ENCODE measurements at places on chromosomes 4 and X. TPM values are rescaled to one million over a fixed set of nuclear protein-coding genes. Genes with fewer than 3 reads are reported as not detected.

The SLC16A2 gene
- total RNA-seq: not detected

- DNase-seq: no peak
- H3K36me3 ChIP-seq: peaks cover 3% of the 10 kb centered on the region
- no peaks in the 10 kb centered on the region for H3K27me3 ChIP-seq
- H3K27ac ChIP-seq: no peak overlapping the region
- H3K4me1 ChIP-seq: peaks cover 2% of the 10 kb centered on the region
- H3K4me3 ChIP-seq: no peak overlapping the region
Observed at GRCh38 chrX:110131031-110131430, 128.1 kb downstream of the TMEM164 start.

DNA sequence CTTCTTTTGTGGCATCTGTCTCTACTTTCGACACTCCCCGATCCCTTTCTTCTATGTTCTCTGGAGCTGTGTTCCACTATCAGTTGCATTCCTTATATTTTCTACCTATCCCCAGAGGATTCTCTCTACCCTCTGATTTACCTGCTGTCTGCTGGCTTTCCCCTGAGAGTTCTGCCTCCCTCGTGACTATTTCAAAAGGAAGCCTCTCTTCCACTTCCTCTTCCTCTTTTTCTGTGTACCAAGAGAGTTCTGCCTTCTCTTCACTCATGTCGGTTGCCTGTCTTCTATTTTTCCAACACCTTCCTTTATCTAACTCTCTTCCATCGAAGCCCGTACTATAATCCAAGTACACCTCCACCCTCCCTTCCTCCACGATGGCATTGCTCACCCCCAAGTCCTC, 631.7 kb downstream of the SMARCA1 start:
- H3K27ac ChIP-seq: no peak overlapping the region
- no peak for DNase-seq
- H3K36me3 ChIP-seq: no peaks in the 10 kb centered on the region

- H3K4me1 ChIP-seq: peaks cover 72% of the 10 kb centered on the region
- H3K27ac ChIP-seq: peak overlapping the region; percentile 51
- no peak for DNase-seq
- no peak overlapping the region for H3K4me3 ChIP-seq
- H3K36me3 ChIP-seq: peaks cover 75% of the 10 kb centered on the region
Observed at GRCh38 chr4:99857307-99857706, 36.9 kb downstream of the LAMTOR3 start.

The UGT2B17 gene
- not detected for total RNA-seq

DNA sequence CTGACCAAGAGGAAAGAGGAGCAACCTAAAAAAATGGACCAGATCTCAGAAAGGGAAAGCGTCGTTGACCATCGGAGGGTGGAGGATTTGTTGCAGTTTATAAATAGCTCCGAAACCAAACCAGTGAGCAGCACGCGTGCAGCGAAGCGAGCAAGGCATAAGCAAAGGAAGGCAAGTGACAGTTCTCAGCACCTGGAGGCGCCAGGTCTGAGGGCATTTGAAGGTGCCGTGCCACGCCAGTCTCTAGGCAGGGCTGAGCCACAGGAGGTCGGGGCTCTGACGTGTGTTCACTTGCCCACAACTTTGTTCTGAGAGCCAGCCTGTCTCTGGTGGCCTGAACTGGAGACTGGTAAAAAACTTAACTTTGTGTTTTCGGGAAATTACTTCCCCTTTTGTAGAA, 59.7 kb downstream of the TNIP2 start:
- H3K4me1 ChIP-seq: no peaks in the 10 kb centered on the region
- no peak for DNase-seq

- no peak overlapping the region for H3K4me3 ChIP-seq
- H3K27me3 ChIP-seq: no peaks in the 10 kb centered on the region
- no peaks in the 10 kb centered on the region for H3K36me3 ChIP-seq
- H3K27ac ChIP-seq: no peak overlapping the region
- no peak for DNase-seq
Observed at GRCh38 chrX:64456828-64457227, 61.6 kb upstream of the MTMR8 start.

DNA sequence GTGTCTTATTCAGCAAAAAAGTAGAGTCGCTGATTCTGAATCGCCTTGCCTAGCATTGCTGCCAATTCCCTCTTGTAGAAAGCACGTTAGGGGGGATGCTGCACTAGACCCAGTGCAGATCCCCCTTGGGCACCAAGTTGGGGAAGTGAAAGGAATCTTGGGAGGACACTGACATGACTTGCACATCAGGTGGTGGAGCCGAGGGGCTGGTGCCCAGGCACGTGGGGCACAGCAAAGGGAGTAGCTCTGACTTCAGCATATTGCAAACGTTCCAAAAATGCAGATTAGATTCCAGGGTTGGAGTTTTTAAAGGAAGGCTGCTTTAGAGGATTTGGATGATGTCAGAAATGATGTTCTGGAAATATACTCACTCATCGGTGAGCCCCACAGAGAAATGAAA, 47.4 kb upstream of the GPM6B start:
- H3K4me3 ChIP-seq: no peak overlapping the region
- H3K4me1 ChIP-seq: no peaks in the 10 kb centered on the region
- no peaks in the 10 kb centered on the region for H3K36me3 ChIP-seq
- H3K27me3 ChIP-seq: peaks cover 12% of the 10 kb centered on the region

The FAM9B gene
- total RNA-seq: not detected

DNA sequence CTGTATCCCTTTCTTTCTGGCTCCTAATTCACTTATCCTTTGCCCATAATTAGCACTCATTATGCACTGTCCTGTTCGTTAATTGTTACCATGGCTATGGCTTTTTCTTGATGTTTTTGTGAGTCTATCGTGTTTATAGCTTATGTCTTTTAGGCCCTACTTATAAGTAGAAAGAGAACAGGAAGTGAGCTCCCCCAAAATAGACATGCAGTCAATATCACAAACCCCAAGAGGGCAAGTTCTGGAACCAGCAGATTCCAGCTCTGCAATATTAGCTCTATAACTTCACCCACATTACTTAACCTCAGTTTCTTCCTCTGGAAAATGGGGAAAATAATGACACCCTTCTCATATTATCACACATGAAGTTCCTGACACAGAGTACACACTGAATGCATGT, 7.4 kb upstream of the HS3ST1 start:
- DNase-seq: no peak
- no peaks in the 10 kb centered on the region for H3K36me3 ChIP-seq
- H3K27ac ChIP-seq: no peak overlapping the region
- no peak overlapping the region for H3K4me3 ChIP-seq
- peaks cover 21% of the 10 kb centered on the region for H3K27me3 ChIP-seq

The TMPRSS11F gene
- not detected for total RNA-seq

DNA sequence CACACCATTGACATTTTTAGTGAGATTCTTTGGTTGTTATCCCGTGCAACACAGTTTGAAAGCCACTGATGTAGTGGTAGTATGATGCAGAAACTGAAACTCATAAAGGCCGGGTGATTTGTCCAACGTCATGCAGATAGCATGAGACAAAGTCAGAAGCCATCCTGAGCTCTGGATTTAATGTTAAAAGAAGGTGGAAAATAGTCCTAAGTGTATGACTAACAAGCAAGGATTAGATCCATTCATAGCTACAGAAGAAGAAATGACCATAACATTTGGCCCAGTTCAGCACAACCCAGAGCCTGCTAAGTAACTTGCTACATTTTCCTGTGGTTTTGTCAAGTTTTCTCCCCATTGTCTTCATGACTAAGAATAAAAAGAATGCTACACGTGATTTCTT, 142.4 kb downstream of the AMELX start:
- no peaks in the 10 kb centered on the region for H3K27me3 ChIP-seq
- H3K27ac ChIP-seq: no peak overlapping the region
- no peaks in the 10 kb centered on the region for H3K4me1 ChIP-seq
- no peak for DNase-seq
- H3K36me3 ChIP-seq: no peaks in the 10 kb centered on the region

- H3K4me3 ChIP-seq: no peak overlapping the region
- H3K27ac ChIP-seq: no peak overlapping the region
- peaks cover 6% of the 10 kb centered on the region for H3K4me1 ChIP-seq
- no peak for DNase-seq
Observed at GRCh38 chr4:54213001-54213400, 16.1 kb upstream of the PDGFRA start.

- H3K4me3 ChIP-seq: no peak overlapping the region
- DNase-seq: no peak
- no peaks in the 10 kb centered on the region for H3K27me3 ChIP-seq
- no peaks in the 10 kb centered on the region for H3K4me1 ChIP-seq
- no peaks in the 10 kb centered on the region for H3K36me3 ChIP-seq
- H3K27ac ChIP-seq: no peak overlapping the region
Observed at GRCh38 chr4:110963662-110964280, 340.9 kb upstream of the PITX2 start.

DNA sequence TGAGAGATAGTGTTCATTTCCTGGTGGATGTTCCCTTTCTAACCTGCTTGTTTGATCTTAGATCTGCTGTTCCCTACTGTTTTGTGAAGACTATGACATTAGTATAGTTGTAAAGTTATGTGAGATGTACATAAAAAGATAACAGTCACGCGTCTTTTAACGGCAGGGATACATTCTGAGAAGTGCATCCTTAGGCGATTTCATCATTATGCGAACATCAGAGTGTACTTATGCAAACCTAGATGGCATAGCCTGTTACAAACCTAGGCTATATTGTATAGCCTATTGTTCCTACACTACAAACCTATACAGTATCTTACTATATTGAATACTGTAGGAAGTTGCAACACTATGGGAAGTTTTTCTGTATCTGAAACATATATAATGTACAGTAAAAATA, 50.4 kb downstream of the MCUB start:
- no peak overlapping the region for H3K4me3 ChIP-seq
- DNase-seq: no peak
- peaks cover 49% of the 10 kb centered on the region for H3K4me1 ChIP-seq
- peaks cover 77% of the 10 kb centered on the region for H3K36me3 ChIP-seq
- H3K27ac ChIP-seq: no peak overlapping the region

DNA sequence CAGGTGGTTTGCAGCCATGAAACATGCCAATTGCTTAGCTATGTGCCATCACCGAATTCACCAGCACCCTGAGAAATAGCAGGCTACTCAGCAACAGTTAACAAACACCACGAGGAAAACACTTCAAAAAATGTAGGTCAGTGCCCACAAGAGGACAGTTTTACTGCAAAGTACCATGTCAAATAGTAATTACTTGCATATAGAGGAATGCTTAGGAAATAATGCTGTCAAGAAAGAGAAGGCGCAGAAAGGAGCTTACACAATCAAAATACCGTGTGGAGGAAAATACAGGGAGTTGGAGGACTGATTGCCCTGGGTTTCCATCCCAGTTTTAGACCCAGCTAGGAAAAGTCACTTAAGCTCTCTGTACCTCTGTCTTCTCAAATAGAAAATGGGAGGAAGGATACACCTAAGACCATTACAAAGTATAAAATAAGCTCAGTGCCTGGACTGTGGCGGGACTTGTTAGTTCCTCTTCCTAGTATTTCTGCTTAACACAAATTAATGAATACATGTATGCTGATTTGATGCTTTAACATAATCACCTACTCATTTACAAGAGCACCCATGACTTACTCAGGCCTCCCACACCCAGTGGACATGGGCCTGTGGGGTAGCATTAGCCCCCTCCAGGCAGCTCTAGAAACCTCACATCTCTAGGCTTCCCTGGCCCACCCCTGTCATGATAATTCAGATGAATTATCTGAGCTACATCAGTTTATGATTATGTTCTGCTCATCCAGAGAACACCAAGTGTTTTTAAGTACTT, 44.5 kb upstream of the IL21 start:
- H3K4me3 ChIP-seq: no peak overlapping the region
- peaks cover 78% of the 10 kb centered on the region for H3K4me1 ChIP-seq
- H3K27ac ChIP-seq: peak overlapping the region; percentile 70
- no peaks in the 10 kb centered on the region for H3K27me3 ChIP-seq

DNA sequence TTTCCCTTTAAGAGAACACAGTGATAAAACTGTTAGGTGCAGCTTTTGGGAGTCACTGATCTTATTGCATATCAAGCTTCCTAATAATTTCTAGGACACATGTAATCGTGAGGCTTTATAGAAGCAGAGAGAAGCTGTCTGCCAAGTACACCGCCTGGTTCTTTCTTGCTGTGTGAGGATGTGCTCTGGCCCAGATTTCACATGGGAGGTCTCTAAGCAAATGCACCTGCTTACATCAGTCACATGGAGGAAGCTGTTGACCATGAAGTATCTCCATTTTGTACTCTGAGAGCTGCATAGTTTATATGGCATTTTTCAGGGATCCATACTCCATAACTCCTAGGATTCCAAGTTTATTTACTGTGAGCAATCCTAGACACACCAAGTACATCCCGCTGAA, 37.1 kb downstream of the RGS12 start:
- no peaks in the 10 kb centered on the region for H3K36me3 ChIP-seq
- H3K27me3 ChIP-seq: peaks cover 7% of the 10 kb centered on the region
- H3K27ac ChIP-seq: no peak overlapping the region
- H3K4me3 ChIP-seq: no peak overlapping the region

The POF1B gene
- 0.12 TPM for total RNA-seq

The CNKSR2 gene
- total RNA-seq: 9.5 TPM

DNA sequence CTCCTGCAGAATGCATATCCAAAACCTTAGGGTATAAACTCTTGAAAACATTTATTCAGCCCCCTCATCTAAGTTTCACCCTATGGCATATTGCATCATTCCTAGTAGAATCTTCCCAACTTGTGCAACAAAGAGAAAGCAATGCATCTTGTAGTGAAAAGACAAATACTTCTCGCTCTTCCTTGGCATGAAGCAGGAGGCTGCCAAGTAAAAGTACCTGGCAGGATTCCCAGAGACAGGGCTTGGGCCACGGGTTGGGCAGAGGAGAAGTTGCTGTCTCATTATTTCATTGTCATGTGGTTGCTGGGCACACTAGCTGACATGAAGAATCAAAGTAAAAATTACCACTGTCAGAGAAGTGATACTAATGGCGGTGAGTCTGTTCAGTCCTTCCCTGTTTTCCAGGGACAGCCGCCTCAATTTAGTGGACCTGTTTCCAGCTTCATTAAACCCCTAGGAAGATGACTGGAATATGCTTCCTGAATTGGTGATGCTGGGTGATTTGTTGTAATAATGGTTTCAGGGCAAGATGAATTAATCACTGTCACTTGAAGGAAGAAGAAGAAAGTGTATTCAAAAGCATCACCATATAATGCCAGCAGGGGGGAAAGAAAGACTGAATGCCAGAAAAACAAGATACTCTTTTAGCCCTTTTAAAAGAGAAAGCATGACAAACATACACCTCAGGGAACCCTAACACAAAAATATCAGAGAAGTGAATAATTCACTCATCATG, 380.5 kb upstream of the IGFBP7 start:
- DNase-seq: no peak
- no peaks in the 10 kb centered on the region for H3K27me3 ChIP-seq
- H3K27ac ChIP-seq: no peak overlapping the region
- no peaks in the 10 kb centered on the region for H3K4me1 ChIP-seq
